Subcutaneous preadipocyte (primary cell): ENCODE measurements at places on chromosomes 3 and 15. TPM values are rescaled to one million over a fixed set of nuclear protein-coding genes. Genes with fewer than 3 reads are reported as not detected.

ARPIN gene
- 11.8 and 12.7 TPM in 2 replicates for total RNA-seq

CGNL1 gene
- under 0.01 TPM in 1 of 2 replicates, not detected in the other for total RNA-seq

DLL4 gene
- not detected in 2 replicates for total RNA-seq

PP2D1 gene
- not detected in 2 replicates for total RNA-seq

FANCD2 gene
- total RNA-seq = 18.4 and 31.7 TPM in 2 replicates

HACL1 gene
- total RNA-seq = 22.8 and 25.4 TPM in 2 replicates

FMN1 gene
- total RNA-seq = under 0.01 and 0.59 TPM in 2 replicates

WWTR1 gene
- 74.6 and 117 TPM in 2 replicates for total RNA-seq

BNC1 gene
- 1.5 and 14.3 TPM in 2 replicates for total RNA-seq

IGDCC3 gene
- not detected in 2 replicates for total RNA-seq

GOLGA8G gene
- not detected in 2 replicates for total RNA-seq

ZNF619 gene
- total RNA-seq = 6.2 and 6.8 TPM in 2 replicates

CLDN1 gene
- 0.20 TPM in 1 of 2 replicates, not detected in the other for total RNA-seq

MBNL1 gene
- total RNA-seq = 246 and 327 TPM in 2 replicates

CLEC3B gene
- total RNA-seq = 33.4 and 48.5 TPM in 2 replicates

INSYN1 gene
- total RNA-seq = 0.59 and 0.73 TPM in 2 replicates

SEMA3F gene
- 0.73 and 6.5 TPM in 2 replicates for total RNA-seq

OR5K2 gene
- not detected in 2 replicates for total RNA-seq

GATA2 gene
- 1.6 TPM in 1 of 2 replicates, not detected in the other for total RNA-seq

GOLGA6B gene
- not detected in 2 replicates for total RNA-seq

PTPRG gene
- total RNA-seq = 70.9 and 96.6 TPM in 2 replicates

GOLGA8M gene
- total RNA-seq = 0.73 TPM in 1 of 2 replicates, not detected in the other

ANXA2 gene
- 3,571 and 3,595 TPM in 2 replicates for total RNA-seq

CKMT1B gene
- total RNA-seq = not detected in 2 replicates

KATNBL1 gene
- total RNA-seq = 30.1 and 52.4 TPM in 2 replicates

PLA1A gene
- total RNA-seq = not detected in 2 replicates

SYNPR gene
- total RNA-seq = not detected in 2 replicates

PLSCR4 gene
- total RNA-seq = 9.4 and 11.0 TPM in 2 replicates

AP2M1 gene
- total RNA-seq = 359 and 374 TPM in 2 replicates

SLC41A3 gene
- 26.1 and 36.2 TPM in 2 replicates for total RNA-seq

UBR1 gene
- 24.3 and 40.5 TPM in 2 replicates for total RNA-seq

ANKRD63 gene
- total RNA-seq = not detected in 2 replicates

SAMMSON gene
- total RNA-seq = not detected in 2 replicates

LTF gene
- not detected in 2 replicates for total RNA-seq

TRH gene
- total RNA-seq = not detected in 2 replicates

IL12A gene
- total RNA-seq = 1.1 and 3.5 TPM in 2 replicates

CMTM7 gene
- total RNA-seq = 11.0 and 16.8 TPM in 2 replicates

CCDC80 gene
- 70.4 and 87.8 TPM in 2 replicates for total RNA-seq

HRG gene
- total RNA-seq = not detected in 2 replicates

RTP1 gene
- not detected in 2 replicates for total RNA-seq

HTR3D gene
- total RNA-seq = not detected in 2 replicates

RBM5 gene
- total RNA-seq = 126 and 161 TPM in 2 replicates

FAM227B gene
- 0.98 and 1.8 TPM in 2 replicates for total RNA-seq

DNAH1 gene
- 2.5 and 6.6 TPM in 2 replicates for total RNA-seq

SETMAR gene
- total RNA-seq = 10.8 and 11.0 TPM in 2 replicates

ROPN1 gene
- not detected in 2 replicates for total RNA-seq
